M059J (cell line): ENCODE measurements at places on chromosomes 7 and 10.

- DNase-seq: no peak
Measured at GRCh38 chr10:534047-534566, 155.4 kb downstream of the DIP2C start.

- DNase-seq: peak; percentile 38
Measured at GRCh38 chr10:77428691-77429395, 208.8 kb downstream of the KCNMA1 start.

DNA sequence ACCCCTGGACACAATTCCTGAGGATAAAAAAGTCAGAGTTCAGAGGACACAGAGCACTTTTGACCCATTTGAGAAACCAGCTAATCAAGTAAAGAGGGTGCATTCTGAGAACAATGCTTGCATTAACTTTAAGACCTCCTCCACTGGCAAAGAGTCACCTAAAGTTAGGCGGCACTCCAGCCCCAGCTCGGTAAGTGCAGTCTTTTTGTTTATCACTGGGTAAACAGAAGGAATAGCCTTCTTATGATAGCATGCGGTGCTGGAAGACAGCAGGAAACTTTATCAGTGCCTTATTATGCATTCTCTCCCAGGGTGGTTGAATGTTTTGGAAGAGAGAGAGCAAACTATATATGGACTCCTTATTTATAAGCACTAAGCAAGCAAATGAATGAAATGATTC is 130.5 kb downstream of the CDK14 start:
- DNase-seq: peak; percentile 34

DNA sequence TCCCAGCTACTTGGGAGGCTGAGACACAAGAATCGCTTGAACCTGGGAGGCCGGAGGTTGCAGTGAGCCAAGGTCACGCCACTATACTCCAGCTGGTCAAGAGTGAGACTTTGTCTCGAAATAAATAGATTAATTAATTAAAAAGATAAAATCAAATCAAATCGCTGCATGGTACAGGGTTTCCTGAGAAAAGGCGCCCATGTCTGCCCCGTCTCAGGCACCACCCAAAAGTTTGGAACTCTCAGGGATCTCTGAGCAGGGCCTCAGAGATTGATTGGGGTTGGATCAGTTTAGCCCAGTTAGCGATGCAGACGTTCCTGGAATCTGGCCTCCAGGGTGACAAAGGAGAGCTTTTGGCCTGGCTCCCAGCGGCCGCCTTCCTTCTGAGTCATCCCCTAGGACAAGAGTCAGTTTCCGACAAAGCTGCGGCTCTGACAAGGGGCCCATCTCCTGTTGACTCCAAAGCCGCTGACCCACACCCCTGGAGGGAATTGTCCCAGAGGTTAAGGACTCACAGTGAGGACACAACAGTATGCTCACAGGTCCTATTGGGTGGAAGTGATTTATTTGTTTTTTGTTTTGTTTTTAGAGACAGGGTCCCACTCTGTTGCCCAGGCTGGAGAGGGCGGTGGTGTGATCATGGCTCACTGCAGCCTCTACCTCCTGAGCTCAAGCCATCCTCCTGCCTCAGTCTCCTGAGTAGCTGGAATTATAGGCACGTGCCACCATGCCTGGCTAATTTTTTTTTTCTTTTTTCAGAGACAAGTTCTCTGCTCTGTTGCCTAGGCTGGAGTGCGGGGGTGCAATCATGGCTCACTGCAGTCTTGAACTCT is 6.8 kb downstream of the ORAI2 start:
- DNase-seq: peak; percentile 96

GRCh38 chr10:17981766-17982380 is 30.2 kb downstream of the SLC39A12 start:
- DNase-seq: peak; percentile 74

GRCh38 chr7:22143491-22143890 is 197.8 kb upstream of the CDCA7L start:
- DNase-seq: no peak

GRCh38 chr10:37747081-37747480 is 110.3 kb downstream of the ZNF248 start:
- no peak for DNase-seq

- DNase-seq: no peak
Measured at GRCh38 chr10:70779088-70779487, 6.1 kb downstream of the TBATA start.

- peak; percentile 34 for DNase-seq
Measured at GRCh38 chr10:30542001-30542894, 87.3 kb downstream of the LYZL2 start.

- no peak for DNase-seq
Measured at GRCh38 chr7:51731075-51731474, 414.5 kb upstream of the COBL start.

GRCh38 chr10:27319752-27320431 is 79.3 kb upstream of the ACBD5 start:
- DNase-seq: peak; percentile 50

DNA sequence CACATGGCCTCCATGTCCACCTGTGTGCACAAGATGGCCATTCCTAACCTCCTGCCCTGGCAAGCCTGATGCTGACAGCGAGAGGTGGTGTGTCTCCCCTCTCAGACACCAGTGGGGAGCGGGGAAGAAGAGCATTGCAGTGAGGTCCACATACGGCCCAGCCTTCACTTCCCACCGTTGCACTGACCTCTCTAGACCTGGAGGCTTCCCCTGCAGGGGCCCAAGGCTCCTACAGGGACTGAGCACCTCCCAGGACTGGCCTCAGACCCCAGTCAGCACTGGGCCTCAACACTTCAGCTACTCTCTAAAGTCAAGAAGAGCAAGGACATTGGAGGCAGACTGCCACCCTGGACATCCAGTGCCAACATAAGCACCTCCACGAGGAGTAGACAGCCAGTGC is 15.9 kb downstream of the STK32C start:
- no peak for DNase-seq

GRCh38 chr10:31864834-31865518 is 63.7 kb downstream of the ARHGAP12 start:
- peak; percentile 56 for DNase-seq

DNA sequence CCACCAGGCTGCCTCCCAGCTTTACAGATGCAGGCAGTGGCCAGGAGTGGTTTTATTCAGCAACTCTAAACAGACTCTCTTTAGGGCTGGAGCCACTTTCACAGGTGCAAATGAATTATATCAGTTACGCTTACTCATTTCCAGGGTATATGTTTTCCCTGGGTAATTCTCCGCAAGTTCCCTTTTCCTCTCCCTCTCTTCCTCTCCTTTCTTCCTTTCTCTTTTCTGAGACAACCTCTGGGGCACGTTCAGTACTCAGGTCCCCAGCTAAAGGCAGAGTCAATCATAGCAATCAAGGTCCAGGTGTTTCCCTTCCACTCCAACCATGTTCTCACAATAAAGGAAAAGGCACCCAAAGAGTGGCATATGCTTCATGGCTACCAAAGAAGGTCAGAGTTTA is 41.3 kb downstream of the PDLIM1 start:
- no peak for DNase-seq

GRCh38 chr7:158527038-158527437 is 60.6 kb downstream of the PTPRN2 start:
- DNase-seq: no peak

GRCh38 chr7:18540396-18540795 is 44.8 kb downstream of the HDAC9 start:
- no peak for DNase-seq

GRCh38 chr7:123259759-123260158 is 60.0 kb upstream of the SLC13A1 start:
- no peak for DNase-seq

DNA sequence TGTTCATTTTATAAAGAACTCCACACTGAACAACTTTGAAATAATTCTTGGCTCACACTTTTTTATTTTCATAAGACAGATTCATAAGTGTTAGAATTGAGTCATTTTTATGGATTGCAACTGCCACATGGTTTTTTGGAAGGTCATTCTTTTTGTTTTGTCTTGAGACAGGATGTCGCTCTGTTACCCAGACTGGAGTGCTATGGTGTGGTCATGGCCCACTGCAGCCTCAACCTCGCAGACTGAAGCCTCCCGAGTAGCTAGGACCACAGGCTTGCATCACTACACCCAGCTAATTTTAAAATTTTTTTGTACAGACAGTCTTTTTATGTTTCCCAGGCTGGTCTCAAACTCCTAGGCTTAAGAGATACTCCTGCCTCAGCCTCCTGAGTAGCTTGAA is 20.3 kb downstream of the BMS1 start:
- no peak for DNase-seq

DNA sequence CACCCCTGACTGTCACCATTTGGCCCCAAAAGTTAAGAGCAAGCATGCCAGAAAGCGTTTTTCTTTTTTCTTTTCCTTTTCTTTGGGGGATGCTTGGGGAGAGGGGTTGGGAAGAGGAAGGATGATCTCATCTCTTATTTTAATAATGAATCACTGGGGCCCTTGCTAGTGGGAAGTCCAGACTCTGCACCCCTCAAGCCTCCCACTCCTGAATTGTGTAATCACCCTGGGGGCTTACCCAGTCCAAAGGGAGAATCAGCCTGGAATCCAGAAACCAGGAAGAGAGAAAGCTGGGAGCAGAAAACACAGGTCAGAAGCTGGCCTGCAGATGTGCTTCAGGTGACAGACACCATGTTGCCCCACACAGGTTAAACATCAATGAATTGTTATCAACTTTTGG is 14.7 kb upstream of the HABP2 start:
- no peak for DNase-seq

DNA sequence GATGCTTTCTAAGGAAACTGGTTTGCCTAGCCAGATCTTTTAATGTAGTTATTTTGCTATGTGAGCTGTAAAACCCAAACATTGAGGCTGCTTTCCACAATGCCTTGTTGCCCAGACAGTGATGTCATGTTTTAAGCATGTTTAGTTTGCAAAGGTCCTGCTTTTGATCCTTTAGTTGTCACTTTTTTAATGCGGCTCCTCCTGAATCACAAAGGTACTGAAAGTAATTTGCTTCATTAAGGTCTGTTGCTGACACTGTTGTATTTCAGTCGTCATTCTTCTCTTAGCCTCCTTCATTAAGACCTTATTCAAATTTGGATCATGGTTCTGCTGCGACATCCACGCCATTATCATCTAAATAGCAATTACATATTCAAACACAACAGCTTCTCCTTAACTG is 10.6 kb downstream of the RPA3 start:
- DNase-seq: peak; percentile 51

DNA sequence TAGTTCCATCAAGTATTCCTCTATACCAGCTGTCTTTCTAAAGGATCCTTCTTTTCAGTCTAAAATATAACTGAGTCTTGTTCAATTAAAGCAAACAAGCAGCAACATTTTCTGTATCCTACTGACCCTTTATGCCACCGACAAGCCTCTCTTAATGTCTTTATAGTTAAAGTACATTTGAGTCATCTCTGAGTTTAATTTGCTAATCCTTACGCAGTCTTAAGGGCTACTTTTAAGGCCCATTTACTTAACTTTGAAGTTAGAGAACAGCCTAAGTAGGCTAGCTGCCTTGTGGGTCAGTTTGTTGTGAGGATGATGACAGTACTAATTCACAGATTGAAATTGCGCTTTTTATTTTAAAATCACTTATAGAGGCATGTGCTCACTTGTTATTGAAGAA is 265.5 kb upstream of the FERD3L start:
- no peak for DNase-seq

DNA sequence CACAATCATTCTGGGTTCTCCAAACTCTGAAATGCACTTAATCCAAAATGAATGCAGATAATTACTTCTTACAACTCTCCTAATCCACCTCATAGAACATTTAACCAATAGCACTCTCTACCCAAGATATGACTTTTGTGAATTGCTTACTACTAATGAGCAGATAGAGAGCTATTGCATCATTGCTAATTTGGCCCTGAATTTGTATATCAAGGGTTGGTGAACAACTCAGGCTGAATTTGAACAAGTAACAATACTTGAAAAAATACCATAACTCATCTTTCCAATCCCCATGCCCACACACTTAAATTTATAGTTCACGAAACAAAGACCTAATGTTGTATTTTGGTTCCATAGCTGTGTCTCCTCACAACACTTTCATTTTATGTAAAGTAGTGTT is 246.0 kb downstream of the TSPAN12 start:
- no peak for DNase-seq

GRCh38 chr7:110988890-110989501 is 101.9 kb upstream of the LRRN3 start:
- DNase-seq: peak; percentile 19

GRCh38 chr7:101952355-101953247 is 135.2 kb downstream of the CUX1 start:
- peak; percentile 69 for DNase-seq

DNA sequence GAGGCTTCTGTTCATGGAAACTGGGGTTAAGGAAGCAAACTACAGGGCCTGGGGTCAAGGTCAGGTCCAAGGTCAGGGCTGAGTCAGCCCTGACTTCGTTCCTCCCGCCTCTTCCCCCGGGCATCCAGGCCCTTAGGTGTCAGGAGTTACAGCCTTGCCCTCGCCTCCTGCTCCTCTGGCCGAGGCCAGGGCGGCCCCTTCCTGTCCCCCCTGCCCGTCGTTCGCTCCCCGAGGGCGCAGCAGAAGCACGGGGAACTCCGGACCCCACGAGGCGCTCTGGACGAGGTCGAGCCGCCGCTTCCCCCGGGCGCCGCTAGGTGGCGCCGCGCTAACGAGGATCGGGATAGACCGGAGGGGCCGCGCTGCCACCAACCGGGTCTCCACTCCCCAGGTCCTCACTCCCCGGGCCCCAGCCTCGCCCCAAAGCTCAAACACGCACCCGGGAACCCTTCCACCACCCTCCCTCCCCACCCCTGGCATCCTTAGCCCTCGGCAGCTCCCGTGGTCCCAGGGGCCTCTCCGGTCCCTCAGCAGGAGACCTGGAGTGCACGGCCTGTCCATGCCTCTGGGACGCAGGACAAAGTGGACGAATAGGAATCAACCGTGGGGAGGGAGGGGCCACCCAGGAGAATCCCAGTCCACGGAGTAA is 59.2 kb upstream of the MYL10 start:
- peak; percentile 72 for DNase-seq

DNA sequence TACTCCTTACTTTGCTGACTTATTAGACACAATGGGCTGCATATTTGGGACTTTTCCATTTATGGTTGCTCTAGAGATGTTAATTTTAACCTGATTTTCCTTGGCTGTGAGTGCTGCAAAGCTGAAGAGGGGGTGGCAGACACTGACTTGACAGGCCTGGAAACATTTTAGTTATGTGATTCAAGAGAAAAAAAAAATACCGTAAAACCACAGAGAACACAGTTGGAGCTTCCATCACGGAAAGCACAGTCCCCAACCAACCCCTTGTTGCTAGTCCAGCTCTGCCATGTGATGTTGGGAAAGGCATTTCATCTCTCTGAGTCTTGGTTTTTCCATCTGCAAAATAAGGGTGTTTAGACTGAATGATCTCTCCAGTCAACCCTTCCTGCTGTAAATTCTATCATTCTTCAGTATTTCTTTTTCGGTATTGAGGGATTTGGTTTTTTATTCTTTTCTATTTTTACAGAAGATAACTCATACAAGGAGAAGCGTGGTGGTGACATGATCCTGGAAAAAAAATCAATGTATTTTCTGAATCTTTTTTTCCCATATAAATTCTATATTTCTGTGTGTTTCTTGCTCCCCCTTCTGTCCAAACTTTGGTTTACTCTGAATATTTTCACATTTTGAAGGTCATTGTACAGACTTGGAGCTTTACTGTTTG is 246.1 kb downstream of the REEP3 start:
- DNase-seq: peak; percentile 37

GRCh38 chr10:69048103-69048502 is 39.8 kb upstream of the SRGN start:
- DNase-seq: peak; percentile 46
